ENCODE measurements at places on chromosomes 13 and 19.

GRCh38 chr13:106152047-106152446, 383.4 kb downstream of the EFNB2 start:
- no peak for DNase-seq

DNA sequence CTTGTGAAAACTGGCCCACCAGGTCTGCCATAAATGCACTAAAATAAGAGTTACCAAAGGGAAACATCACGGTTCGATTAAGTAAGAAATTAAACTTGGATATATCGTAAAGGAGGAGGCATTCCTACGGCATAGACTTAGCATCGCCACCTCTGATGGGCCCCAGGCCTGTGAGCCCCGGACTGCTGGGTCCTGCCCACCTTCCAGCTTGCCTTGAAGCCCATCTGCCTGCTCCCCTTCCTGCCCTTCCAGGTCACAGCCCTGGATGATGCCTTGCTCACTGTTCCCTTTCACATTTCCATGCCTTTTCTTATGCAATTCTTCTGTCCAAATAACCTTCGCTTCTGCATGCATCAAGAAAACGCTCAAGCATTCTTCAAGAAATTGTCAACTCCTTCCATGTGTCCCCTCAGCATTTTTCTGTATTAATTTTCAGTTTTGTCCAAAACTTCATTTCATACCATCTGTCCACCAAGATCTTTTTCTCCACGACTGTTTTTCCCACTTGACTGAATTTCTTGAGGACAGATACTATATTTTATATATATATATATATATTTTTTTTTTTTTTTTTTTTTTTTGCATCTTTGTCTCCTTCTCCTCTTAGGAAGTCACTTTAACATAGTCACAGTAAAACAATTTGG, 91.2 kb downstream of the DOCK9 start:
- DNase-seq, result no peak

DNA sequence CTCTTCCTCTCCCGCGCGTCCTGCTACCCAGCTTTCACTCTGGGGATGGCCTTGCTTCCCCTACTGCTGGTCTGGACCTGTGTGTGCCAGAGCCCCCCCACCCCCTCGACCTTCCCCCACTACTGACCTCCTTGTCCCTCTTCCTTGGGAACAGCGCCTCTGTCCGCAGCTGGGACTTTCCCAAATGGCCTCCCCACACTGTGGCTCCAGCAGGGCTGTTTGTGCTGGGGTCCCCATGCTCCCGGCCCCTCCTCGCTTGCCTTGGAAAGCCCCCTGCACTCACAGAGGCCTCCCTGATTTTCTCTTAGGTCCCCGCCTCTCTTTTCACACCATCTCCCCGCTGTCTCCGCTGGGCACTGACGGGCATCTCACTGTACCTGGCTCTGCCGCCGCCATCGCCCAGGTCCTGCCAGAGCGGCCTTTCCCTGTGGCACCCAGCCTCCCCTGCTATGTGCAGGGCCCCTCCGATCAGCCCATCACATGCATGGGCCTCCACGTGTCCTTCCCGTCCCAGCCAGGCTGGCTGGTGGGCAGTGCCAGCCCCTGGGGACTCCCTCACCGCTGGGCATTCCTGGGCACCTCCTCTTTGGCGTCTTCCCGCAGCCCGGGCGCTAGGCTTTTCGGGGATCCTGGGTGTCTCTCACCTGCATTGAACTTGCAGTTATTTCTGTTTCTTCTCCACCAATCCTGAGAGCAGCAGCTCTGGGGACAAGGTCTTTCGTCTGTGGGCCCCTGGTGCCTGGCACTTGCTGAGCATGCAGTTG, 118.7 kb downstream of the ATP11A start:
- DNase-seq, result no peak

DNA sequence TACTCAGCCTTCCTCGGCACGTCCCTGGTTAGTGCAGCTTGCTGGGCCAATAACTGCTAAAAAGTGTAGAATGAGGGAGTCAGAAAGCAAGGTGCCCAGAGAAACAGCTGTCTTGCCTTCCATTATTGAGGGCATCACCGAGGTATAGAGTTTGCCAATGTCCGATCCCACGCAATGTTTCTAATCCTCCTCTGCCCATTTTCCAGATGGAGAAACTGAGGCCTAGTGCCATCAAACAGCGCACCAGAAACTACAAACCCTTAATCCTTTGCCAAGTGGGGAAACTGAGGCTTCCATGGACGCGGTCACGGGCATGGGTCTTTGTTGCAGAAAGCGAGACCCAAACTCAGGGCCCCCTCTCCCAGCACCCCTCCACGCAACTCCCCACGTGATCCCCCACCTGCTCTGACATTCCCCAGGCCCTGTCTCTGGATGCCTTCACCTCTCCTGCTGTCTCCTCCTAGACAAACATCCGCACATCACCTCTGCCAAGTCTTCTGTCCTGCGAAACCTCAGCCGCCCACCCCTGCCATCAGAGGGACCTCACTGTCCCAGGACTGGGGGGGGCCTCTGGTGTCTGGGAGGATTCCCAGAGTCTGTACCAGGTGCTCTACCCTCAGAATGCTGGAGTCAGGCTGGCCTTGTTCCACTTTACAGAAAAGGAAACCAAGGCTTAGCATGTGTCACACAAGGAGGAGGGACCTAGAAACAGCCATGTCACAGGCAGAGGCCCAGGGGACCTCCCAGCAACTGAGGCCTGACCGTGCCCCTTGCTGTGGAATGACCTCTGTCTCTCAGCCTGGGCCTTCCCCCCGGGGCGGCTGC, 930 bp upstream of the PDE4C start:
- DNase-seq, result no peak

DNA sequence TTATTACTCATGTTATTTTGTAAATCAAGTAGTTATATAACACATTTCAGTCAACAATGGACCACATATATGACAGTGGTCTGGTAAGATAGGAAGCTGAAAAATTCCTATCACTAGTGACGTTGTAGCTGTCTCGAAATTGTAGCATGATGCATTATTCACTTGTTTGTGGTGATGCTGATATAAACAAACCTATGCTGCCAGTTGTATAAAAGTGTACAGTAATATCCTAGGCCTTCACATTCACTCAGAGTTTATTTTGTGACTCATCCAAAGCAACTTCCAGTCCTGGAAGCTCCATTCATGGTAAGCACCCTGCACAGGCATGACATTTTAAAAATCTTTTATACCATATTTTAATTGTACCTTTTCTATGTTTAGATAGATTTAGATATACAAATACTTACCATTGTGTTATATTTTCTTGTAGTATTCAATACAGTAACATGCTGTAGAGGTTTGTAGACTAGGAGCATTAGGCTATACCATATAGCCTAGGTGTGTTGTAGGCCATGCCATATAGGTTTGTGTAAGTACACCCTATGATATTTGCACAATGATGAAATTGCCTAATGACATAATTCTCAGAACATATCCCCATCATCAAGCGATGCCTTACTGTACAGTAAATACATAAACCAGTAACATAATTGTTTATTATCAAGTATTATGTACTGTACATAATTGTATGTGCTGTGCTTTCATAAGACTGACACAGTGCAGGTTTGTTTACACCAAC, 49.3 kb downstream of the IFT88 start:
- no peak for DNase-seq
